ENCODE measurements at places on chromosomes 7 and 10. TPM values are rescaled to one million over a fixed set of nuclear protein-coding genes. Genes with fewer than 3 reads are reported as not detected.

DNA sequence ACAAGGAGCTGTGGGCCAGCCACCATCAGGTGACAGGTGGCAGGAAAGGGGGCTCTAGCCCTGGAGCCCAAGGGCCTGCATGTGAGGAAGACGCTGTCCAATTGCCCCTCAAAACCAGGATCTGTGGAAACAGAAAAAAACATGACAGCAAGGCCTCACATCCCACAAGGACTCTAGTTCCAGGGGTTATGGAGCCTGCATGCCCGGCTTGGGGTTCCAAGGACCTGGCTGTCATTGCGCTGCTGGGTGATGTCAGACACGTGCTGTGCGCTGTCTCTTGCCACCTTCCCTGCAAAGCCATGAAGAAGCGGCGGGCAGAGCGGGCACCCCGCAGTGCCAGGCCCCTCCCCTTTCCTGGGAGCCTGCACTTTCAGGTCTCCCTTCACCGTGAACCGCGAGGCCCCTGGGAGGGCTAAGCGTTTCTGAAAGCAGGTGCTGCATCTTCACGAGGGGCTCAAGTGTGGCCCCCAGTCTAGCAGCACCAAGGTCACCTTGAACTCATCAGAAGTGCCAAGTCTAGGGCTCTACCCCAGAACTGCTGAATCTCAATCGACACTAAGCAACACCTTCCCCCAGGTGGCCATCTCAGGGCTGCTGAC is 15.1 kb upstream of the CRYGN start:
- H3K36me3 ChIP-seq, result no peaks in the 10 kb centered on the region
- H3K4me3 ChIP-seq, result no peak overlapping the region
- H3K4me1 ChIP-seq, result peaks cover 8% of the 10 kb centered on the region
- no peak overlapping the region for H3K27ac ChIP-seq

- H3K36me3 ChIP-seq, result no peaks in the 10 kb centered on the region
- DNase-seq, result no peak
- no peaks in the 10 kb centered on the region for H3K4me1 ChIP-seq
- no peak overlapping the region for H3K4me3 ChIP-seq
- H3K27me3 ChIP-seq, result no peaks in the 10 kb centered on the region
These were observed 69.2 kb downstream of the PHYHIPL start for GRCh38 chr10:59245686-59246085.

DNA sequence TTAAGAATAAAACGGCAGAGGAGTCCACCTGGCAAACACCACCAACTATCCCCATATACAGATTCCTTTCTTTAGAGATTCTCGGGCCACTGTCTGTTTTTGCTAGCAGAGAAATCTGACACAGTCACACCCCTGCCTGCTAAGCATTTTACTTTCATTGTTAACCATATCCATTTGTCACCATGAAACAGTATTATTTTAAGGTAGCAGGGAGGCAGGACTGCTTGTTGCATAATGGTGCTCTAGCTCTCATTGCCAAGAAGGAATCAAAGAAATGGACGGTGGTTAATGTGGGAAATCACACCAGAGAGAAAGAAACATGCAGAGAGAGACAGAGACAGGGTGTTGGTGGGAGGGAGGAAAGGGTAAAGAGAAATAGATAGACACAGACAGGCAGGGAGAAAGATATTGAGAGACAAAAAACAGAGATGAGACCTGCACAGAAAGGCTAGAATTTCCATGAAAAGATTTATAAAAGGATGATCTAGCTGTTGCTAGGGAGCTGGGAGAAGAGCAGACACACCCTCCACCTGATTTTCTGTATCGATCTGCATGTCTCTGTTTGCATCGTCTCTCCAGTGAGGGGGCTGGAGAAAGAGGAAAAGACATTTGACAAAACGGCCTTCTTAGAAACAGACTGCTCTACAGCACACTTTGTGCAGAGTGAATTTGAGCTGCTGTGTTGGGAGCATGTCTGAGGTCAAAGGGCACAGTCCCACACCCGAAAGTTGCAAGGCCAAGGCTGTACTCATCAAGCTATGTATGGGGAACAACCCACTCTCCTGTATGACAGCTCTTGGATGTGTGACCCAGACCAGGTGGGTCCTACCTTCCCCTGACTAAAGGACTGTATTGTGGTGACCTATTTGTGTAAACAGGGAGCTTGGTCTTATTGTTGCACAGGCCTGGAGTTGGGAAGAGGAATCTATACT is 303.1 kb downstream of the FZD1 start:
- DNase-seq, result no peak
- H3K4me1 ChIP-seq, result no peaks in the 10 kb centered on the region
- no peaks in the 10 kb centered on the region for H3K27me3 ChIP-seq
- H3K27ac ChIP-seq, result no peak overlapping the region
- H3K4me3 ChIP-seq, result no peak overlapping the region
- H3K36me3 ChIP-seq, result no peaks in the 10 kb centered on the region

DNA sequence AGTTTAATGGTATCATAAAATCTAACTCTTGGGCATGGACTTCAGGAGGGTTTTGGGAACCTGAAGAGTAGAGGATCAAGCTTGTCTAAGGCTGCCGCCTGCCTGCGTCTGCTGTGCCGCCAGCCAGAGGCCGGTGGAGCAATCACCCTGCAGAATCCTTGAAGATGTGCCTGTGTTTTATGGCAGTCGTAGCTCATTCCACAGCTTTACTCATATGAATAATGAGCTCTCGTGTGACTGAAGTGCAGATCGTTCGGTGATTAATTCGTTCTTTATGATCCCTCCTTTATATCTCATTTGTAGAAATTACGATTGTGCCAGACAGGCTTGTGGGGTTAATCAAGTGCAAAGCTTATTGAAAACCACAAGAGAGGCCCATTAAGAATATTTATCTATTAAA is 100.8 kb downstream of the ACTR3B start:
- no peak overlapping the region for H3K4me3 ChIP-seq
- H3K36me3 ChIP-seq, result no peaks in the 10 kb centered on the region
- DNase-seq, result no peak
- H3K27me3 ChIP-seq, result no peaks in the 10 kb centered on the region
- H3K27ac ChIP-seq, result no peak overlapping the region
- no peaks in the 10 kb centered on the region for H3K4me1 ChIP-seq

- no peaks in the 10 kb centered on the region for H3K4me1 ChIP-seq
- DNase-seq, result no peak
- H3K36me3 ChIP-seq, result no peaks in the 10 kb centered on the region
- H3K4me3 ChIP-seq, result no peak overlapping the region
These were observed 976.6 kb upstream of the SORCS1 start for GRCh38 chr10:108141064-108141463.

GRCh38 chr10:29973921-29974320 is 85.5 kb downstream of the JCAD start:
- H3K27ac ChIP-seq, result no peak overlapping the region
- H3K27me3 ChIP-seq, result no peaks in the 10 kb centered on the region
- H3K4me1 ChIP-seq, result no peaks in the 10 kb centered on the region
- DNase-seq, result no peak
- no peak overlapping the region for H3K4me3 ChIP-seq

- H3K27ac ChIP-seq, result no peak overlapping the region
- no peaks in the 10 kb centered on the region for H3K4me1 ChIP-seq
- no peaks in the 10 kb centered on the region for H3K36me3 ChIP-seq
- no peak for DNase-seq
These were observed 15.7 kb upstream of the PFKP start for GRCh38 chr10:3051692-3052091.

GRCh38 chr7:128963327-128963757 is 25.6 kb downstream of the IRF5 start:
- no peak overlapping the region for H3K4me3 ChIP-seq
- peaks cover 89% of the 10 kb centered on the region for H3K36me3 ChIP-seq
- no peak overlapping the region for H3K27ac ChIP-seq
- H3K27me3 ChIP-seq, result no peaks in the 10 kb centered on the region

The ENKUR gene
- total RNA-seq, result 6.5 TPM

The PLPP4 gene
- total RNA-seq, result not detected

The IRF5 gene
- 46.0 TPM for total RNA-seq

Measured in lower lobe of right lung (tissue), 2 donors.